ENCODE measurements at places on chromosomes 16 and 17.

GRCh38 chr17:41001795-41002194 is 2.1 kb upstream of the KRTAP3-2 start:
- no peak for DNase-seq

DNA sequence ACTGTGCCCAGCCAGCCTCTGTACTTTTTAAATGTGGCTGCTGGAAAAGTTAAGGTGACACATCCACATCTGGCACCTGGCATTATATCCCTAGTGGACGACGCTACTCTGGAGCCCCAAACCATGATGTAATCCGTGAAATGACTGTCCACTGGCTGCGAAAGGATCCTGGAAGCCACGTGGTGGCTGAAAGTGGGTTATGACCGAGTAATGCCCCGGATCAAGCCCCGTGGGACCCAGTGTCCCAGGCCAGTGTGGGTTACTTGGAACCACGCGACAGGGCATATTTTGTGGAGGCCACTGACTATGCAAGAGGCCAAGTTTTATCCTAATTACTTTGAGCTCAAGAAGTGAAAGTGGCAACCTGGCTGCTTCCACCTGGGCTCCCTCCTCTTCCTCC is 79.6 kb downstream of the PGS1 start:
- DNase-seq: no peak

- DNase-seq: no peak
Measured at GRCh38 chr16:78290395-78290794, 190.9 kb downstream of the WWOX start.

- DNase-seq: no peak
Measured at GRCh38 chr17:8430966-8431365, 4.7 kb upstream of the NDEL1 start.

- no peak for DNase-seq
Measured at GRCh38 chr17:57328109-57328882, 72.0 kb downstream of the MSI2 start.

- DNase-seq: peak; percentile 34
Measured at GRCh38 chr17:41500131-41500911, 5.1 kb downstream of the KRT13 start.

- no peak for DNase-seq
Measured at GRCh38 chr17:1934901-1935300, 90.2 kb downstream of the RTN4RL1 start.

DNA sequence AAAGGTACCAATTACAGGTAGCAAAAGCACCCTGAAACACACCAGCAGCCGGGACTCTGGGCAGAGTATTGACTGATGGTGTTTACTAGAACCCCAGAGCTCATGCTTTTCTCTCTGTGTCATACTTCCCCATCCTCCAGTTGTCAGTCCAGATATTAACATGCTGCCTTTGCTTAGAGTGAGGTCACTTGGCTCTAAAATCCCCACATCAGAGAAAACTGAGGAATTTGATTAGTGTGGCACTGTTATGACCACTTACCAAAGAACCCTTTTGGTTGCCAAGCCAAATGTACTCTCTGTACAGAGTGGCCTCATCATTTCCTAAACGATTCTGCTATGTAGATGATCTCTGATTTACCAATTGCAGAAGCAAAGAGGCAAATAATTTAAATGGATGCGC is 80.4 kb downstream of the ABCC12 start:
- DNase-seq: no peak

DNA sequence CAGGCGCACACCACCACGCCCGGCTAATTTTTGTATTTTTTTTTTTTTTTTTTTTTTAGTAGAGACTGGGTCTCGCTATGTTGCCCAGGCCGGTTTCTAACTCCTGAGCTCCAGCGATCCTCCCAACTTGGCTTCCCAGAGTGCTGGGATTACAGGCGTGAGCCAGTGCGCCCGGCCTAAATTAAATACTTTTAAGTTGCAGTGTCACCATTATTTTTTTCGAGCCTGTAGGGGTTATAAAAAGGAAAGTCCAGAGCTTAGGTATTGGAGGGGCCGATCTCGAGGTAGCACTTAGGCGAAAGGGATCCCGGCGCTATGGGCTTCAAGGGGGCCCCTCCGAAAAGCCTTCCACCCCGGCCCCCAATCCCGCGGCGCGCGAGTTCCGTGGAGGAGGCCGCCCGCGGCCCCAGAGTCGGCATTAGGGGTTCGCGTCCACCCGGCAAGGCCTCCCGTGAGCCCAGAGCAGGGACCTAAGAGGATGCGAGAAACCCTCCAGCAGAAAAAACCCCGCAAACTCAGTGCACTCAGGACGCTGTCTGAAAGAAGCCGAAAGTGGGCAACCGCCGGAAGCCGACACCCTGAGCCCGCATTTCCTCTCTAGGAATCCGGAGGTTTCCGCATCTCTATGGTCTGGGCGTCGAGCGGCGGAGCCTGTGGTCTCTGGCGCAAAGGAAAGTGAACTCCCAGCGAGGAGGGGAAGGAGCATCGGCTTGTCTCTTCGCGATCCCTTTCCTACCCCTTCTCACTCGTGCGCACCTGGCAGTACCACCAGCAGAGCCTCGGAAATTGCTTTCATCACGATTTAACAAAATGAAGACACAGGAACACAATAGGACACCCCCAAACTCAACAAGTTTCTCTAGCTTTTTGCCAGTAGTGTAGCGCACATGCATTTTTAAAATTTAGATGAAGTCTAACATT is 14.1 kb upstream of the RGS9 start:
- DNase-seq: peak; percentile 98

DNA sequence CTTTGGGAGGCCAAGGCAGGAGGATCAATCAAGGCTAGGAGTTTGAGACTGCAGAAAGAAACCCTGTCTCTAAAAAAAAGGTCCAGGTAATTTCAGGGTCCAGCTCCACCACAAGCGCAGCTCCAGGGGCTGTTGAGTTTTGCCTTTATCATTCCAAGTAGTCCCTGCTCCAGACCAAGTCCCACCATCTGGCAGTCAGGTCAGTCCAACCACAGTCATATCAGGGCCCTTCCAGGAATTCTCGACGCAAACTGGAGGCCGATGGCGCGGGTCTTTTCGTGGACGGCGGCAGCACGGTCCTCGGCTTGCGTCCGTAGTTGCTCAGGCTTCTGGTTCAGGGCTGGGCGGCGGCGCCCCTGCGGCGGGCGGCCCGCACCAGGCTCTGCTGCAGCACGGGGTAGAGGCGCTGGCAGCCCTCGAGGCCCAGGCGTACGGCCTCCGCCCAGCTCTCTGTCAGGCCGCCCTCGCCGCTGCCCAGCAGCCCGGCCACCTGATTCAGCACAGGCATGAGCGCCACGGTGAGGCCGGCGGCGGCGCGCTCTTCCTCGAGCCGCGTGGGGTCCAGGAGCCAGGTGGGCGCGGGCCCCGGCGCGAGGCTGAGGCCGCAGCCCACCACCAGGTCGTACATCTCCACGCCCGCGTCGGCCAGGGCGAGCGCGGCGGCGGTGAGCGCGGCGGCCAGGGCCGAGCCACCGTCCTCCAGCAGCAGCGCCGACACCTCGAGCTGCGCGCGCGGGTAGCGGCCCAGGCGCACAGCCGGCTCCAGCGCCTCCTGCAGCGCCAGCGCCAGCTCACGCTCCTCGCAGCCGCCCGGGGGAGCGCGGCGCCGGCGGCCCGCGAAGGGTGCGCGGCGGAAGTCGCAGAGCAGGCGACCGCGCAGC is 752 bp downstream of the EXOSC6 start:
- DNase-seq: peak; percentile 64

DNA sequence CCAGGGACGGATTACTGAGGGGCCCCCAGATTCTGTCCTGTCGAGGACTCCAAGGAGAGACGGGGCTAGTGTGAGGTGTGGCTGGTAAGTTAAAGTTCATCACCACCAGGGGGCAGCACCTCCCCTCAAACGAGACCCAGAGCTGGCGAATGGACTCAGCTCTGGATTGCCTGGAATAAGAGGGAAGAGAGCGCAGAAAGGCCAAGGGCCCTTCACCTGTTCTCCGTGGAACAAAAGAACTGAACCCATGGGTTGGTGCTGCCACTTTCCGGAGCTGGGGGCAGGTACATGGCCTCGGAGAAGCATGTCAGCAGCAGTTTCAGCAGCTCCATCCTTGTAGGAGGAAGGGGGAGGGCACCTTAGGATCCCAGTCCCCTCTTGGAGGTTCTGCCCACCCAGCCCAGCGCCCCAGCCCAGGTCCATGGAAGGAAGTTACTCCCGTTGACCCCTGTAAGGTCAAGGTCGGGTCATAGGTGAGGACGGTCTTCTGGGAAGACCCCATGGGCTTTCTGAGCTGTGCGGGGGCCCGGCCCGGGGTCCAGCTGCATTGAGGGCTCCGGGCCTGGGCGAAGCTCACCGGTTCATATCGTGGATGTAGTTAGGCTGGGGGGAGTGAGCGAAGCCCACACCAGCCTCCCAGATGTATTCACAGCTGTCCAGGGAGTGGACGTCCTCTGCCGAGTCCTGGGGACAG is 10.8 kb downstream of the HID1 start:
- peak; percentile 95 for DNase-seq
